ENCODE measurements at places on chromosomes 5 and 9.
A peak's percentile ranks its signal among the peaks of the same experiment; 100 is the strongest.

GRCh38 chr5:162512935-162513565 lies 445.5 kb downstream of the GABRG2 start:
- DNase-seq: no peak

DNA sequence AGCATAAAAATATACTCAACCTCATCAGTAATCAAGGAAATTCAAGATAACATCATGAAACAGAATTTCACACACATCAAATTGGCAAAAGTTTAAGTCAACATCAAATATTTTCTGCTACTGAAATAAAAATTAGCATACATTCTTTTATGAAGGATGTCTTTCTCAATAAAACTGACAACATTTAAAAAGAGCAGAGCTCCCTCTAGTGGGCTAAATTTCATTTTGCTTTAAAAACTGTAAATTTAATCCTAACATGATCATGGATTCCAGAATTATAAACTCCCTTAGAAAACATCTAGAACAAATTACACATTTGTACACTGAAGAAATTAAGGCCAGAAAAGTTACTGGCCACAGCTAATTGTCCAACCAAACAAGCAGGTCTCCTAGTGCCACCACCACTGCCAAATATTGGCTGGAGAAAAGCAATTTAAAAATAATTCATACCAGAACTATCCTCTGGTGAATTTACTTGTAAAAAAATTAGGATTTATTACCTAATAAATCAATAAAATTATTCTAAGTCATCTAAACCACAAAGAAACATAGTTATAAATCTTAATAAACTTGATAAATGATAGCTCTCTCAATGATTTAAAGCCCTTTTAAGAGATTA lies 31.2 kb downstream of the DEPDC1B start:
- DNase-seq: peak; percentile 19

DNA sequence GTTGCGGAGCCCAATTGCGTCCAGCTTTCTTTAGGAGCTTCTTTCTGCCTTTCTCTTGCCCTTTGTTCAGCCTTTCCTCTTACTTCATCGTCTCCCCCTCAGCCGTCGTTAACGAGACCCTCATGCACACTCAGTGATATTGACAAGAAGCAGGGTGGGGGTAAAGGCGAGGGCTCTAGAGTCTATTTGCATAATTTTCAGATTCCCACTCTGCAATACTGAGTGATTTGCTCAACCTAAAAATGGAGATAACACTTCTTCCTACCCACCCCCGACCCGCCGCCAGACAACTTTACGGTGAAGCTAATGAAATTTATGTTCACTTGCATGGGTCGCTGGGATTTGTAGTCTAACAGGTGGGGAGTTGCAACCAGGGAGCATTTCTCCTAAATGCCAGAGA lies 1.3 kb upstream of the TBC1D2 start:
- peak; percentile 23 for DNase-seq

DNA sequence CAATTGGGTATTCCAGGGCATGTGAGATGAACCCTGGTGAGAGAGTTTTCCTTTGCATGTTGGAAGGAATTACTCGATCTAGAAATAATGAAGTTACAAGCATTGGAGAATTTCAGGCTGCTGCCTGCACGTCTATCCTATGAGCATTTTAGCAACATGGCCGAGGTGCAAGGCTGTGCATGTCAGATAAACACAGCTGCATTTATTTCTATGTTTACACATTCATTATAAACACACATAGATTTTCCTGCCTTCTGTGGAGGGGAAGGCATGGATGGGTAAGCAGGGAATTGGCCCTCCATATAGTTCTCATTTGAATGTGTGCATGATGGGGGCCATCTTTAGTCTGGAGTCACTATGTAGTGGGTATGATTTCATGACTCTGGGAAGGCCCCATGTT lies 42.3 kb downstream of the AOPEP start:
- no peak for DNase-seq

Data from stimulated activated CD4-positive, alpha-beta T cell treated with anti-CD3 and anti-CD28 coated beads, Interleukin-12 subunit alpha, Interleukin-12 subunit beta, amount 100 ng/mL, for 48 hours (primary cell).